ENCODE measurements at places on chromosomes 3 and 15.
A peak's percentile ranks its signal among the peaks of the same experiment; 100 is the strongest.

DNA sequence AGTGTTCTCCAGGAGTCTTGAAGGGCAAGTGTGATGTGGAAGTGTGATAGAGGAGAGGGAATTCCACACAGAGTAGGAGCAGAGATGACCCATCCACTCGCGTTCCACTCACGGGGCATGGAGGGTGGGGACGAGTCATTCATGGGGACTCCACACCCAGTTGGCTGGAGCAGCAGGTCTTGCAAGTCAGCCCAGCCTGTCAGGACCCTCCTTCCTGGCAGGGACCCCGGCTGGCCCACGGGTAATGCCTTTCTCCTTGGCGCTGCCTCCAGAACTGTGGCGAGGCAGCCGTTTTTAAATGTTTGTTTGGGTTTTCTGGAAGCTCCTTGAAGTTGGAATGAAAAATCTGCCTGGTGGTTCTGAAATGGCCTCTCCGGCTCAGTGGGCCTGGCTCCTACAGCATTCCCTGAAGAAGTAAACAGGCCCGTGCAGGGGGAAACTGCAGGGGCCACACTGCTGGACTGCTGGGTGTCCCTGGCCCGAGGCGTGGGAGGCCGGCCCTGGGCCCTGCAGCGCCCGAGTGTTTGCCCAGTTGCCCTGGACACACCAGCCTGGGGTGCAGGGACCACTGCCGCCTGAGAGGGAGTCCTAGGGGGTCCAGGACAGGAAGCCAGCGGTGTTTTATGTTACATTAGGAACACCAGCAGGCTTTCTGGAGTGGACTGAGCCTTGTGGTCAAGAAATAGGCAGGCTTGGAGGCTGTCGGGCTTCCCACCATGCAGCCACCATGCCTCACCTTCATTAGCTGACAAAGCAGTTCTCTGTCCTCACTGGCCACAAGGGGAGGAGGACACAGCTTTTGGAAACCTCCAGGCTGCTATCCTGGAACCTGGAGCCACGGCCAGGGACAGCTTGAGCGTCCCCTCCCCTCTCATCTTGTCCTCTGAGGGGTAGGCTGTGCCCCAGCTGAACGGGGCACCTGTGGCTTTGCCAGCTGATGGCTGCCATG is 61.3 kb downstream of the CEMIP start:
- no peak for DNase-seq

DNA sequence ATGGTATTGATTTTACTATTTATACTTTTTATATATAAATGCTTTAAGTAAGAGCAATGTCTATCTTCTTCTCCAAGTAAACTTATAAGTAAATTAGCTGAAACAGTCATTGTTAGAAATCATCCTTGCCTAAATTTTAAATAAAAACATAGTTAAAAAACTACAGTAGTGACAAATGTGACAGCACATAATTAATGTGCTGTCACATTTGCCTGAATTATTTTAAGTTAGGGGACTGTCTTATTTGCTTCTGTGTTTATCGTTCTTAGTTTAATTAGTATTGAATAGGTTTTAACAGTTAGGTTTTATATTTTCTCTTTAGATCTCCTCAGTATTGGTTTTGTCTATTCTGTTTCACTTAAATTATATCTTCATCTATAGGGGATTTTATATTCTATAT is 36.1 kb downstream of the SLMAP start:
- no peak for DNase-seq

GRCh38 chr3:65796676-65797075 is 242.0 kb downstream of the MAGI1 start:
- no peak for DNase-seq

- peak; percentile 60 for DNase-seq
Observed at GRCh38 chr15:40793216-40793989, 13.5 kb upstream of the ZFYVE19 start.

- no peak for DNase-seq
Observed at GRCh38 chr3:8223766-8224165, 277.9 kb upstream of the LMCD1 start.

- DNase-seq = no peak
Observed at GRCh38 chr3:45666757-45667431, 22.3 kb upstream of the SACM1L start.

GRCh38 chr15:65038428-65038827 is 6.8 kb upstream of the SLC51B start:
- DNase-seq = no peak

Data from activated CD4-positive, alpha-beta T cell treated with anti-CD3 and anti-CD28 coated beads, Interleukin-2, amount 50 U/mL, for 48 hours (primary cell).